ENCODE measurements at places on chromosomes 13 and 19. TPM values are rescaled to one million over a fixed set of nuclear protein-coding genes. Genes with fewer than 3 reads are reported as not detected.

- no peaks in the 10 kb centered on the region for H3K36me3 ChIP-seq
- H3K4me1 ChIP-seq: no peaks in the 10 kb centered on the region
- no peak for DNase-seq
- H3K27me3 ChIP-seq: no peaks in the 10 kb centered on the region
Measured at GRCh38 chr13:38960175-38960574, 30.5 kb downstream of the STOML3 start.

DNA sequence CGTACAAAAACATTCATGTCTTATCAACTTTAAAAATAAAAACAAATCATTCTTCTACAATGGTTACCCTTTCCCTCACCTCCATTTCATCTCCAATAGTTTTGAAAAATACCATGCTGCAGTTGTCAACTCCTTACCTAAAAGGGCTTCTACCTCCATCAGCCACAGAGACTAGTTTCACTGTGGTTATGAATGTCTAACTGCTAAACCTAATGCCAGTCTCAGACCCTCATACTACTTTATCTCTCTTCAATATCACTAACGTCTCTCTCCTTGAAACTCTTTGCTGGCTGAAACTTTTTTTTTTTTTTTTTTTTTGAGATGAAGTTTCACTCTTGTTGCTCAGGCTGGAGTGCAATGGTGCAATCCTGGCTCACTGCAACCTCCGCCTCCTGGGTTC, 27.1 kb downstream of the LNX2 start:
- H3K27ac ChIP-seq: no peak overlapping the region
- no peaks in the 10 kb centered on the region for H3K36me3 ChIP-seq
- H3K4me1 ChIP-seq: peaks cover 19% of the 10 kb centered on the region
- no peaks in the 10 kb centered on the region for H3K27me3 ChIP-seq
- no peak for DNase-seq
- no peak overlapping the region for H3K4me3 ChIP-seq

DNA sequence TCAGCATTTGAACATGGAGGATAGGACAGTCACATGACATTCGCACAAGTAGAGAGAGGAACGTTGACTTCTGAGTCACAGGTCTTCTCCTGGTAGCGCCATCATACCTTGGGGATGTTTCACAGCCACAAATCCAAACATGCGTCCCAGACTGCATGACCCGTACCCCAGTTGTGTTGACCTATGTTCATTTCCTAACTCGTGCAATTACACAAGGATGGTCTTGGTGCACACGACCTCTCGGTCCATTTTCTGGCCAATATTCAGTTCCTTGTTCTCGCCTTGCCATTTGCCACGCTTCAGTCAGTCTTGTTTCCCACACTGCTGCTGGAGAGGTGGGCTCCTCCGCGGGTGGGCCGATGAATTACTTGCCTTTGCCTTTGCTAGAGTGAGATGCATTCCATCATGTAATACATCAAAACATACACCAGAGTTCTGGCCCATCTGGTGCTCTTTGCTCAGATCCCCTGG, 87.3 kb downstream of the COL4A2 start:
- no peak overlapping the region for H3K4me3 ChIP-seq
- no peaks in the 10 kb centered on the region for H3K36me3 ChIP-seq
- H3K27ac ChIP-seq: no peak overlapping the region
- no peak for DNase-seq
- peaks cover 32% of the 10 kb centered on the region for H3K4me1 ChIP-seq

DNA sequence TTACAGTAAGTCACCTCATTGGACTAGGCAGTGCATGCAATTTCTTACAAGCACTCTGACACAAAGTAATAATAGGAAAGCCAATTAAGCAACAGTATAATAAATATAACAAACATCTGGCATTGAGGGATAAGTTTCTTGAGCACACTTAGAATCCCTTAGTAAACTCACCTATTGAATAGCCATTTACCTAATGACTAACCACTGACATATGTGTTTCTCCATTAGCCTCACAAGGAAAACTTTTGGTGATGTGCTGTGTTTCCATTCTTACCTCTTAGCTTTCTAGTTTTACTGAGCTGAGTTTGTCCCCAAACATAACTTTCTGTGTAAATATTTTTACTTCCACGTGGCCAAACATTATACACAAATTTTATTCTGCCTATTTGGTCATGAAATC, 47.4 kb upstream of the PCDH9 start:
- no peak overlapping the region for H3K27ac ChIP-seq
- no peaks in the 10 kb centered on the region for H3K4me1 ChIP-seq
- DNase-seq: no peak
- H3K36me3 ChIP-seq: no peaks in the 10 kb centered on the region
- no peak overlapping the region for H3K4me3 ChIP-seq
- no peaks in the 10 kb centered on the region for H3K27me3 ChIP-seq

- H3K27me3 ChIP-seq: peaks cover 24% of the 10 kb centered on the region
- no peak overlapping the region for H3K27ac ChIP-seq
- peaks cover 13% of the 10 kb centered on the region for H3K4me1 ChIP-seq
- no peak overlapping the region for H3K4me3 ChIP-seq
- peaks cover 28% of the 10 kb centered on the region for H3K36me3 ChIP-seq
Measured at GRCh38 chr19:18898081-18898606, 2.2 kb upstream of the CERS1 start.

DNA sequence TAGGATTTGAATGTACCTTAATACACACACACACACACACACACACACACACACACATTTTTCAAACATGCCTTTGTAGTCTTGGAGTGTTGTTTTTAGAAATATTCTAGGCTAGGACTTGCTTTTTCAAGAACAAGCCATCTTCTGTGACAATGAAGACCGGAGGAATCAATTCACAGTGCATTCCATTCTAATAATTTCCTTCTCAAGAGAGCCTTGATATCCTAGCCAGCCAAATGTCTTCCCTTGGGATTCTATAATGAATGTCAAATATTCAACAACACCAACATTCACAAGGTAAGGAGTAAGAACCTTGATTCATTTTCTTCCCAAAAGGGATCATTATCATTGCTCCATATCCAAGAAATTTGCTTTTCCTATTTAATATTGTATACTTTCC, 180.3 kb downstream of the SLITRK1 start:
- no peak overlapping the region for H3K4me3 ChIP-seq
- H3K4me1 ChIP-seq: no peaks in the 10 kb centered on the region
- DNase-seq: no peak
- no peaks in the 10 kb centered on the region for H3K36me3 ChIP-seq

DNA sequence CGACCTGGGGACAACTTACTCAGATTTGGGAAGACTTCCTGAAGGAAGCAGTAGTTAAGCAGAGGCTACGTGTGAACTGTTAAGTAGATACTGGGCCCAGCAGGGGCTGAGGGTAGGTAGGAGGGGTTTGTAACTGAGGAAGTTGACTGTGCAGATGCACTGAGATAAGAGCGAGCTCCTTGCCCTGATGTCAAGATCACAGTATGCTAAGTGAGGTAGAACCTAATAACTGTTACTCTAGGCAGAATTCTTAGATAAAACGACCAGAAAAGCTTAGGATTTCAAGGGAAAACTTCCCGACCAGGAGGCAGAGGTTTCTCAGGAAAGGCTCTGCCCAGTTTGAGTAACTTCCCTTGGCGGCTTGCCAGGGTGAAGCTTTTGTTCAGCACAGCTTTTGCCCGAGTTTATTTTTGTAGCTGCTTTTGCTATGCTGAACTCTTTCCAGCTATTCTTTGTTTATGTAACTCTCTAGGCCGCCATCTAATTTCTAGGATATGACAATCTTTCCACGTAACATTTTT, 632.1 kb downstream of the DIAPH3 start:
- H3K36me3 ChIP-seq: no peaks in the 10 kb centered on the region
- H3K4me3 ChIP-seq: no peak overlapping the region
- peak overlapping the region; percentile 44 for H3K27ac ChIP-seq
- DNase-seq: peak; percentile 87
- no peaks in the 10 kb centered on the region for H3K27me3 ChIP-seq

KIR3DL2 gene
- not detected for total RNA-seq
